ENCODE measurements at places on chromosomes 3 and 15. TPM values are rescaled to one million over a fixed set of nuclear protein-coding genes. Genes with fewer than 3 reads are reported as not detected.
A peak's percentile ranks its signal among the peaks of the same experiment; 100 is the strongest.

Gene PROS1
- 32.5 TPM for total RNA-seq

DNA sequence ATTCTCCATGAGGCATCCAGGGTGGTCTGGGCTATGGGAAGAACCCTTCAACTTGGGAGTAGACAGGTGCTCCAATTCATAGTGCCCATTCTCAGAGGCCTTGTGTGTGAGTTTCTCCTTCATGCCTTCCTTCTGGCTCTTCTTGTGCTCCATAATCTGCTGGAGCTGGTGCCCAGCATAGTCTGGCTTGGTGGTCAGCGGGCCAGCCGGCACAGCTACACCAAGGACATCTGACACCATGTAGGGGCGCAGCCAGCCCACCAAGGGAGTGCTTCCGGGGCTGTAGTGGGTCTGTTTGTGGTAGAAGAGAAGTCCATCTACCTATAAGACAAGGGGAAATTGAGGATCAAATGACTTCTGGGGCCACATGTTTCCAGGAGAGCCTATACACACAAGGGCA, 19.2 kb upstream of the PTPN9 start:
- H3K27ac ChIP-seq: peak overlapping the region; percentile 46
- no peak overlapping the region for H3K4me3 ChIP-seq
- DNase-seq: no peak

Gene NANOGP8
- 2.0 TPM for total RNA-seq

Gene MRPS25
- total RNA-seq: 149 TPM

Data from upper lobe of left lung (tissue), 6 donors.